AG04449 (cell line): ENCODE measurements at places on chromosomes 5 and 9.

GRCh38 chr9:129710169-129710453 is 42.7 kb downstream of the PTGES start:
- no peak for DNase-seq

- no peak for DNase-seq
These were observed 11.1 kb upstream of the SHOC1 start for GRCh38 chr9:111805830-111806241.

- no peak for DNase-seq
These were observed 2.4 kb upstream of the HAPLN1 start for GRCh38 chr5:83723031-83723430.

DNA sequence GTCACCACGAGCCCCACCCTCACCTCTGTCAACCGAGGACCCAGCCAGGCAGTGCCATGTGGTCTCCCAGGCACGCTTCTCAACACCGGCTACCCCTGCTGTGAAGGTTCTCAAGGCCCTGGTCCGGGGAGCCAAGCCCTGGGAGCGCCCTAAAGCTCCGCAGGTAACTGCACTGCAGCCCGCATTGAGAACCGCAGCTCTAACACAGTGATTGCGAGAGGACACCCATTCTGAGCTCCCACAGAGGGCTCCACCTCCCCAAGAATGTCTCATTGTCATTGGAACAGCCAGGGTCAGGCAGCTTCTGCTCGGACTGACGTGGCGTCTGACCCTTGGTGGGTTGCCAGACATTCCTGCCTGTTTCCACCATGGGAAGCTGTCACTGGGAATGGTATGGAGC is 88.3 kb downstream of the ANKRD33B start:
- DNase-seq, result no peak

- no peak for DNase-seq
These were observed 109.2 kb downstream of the FBXW11 start for GRCh38 chr5:171897231-171897630.

GRCh38 chr9:2235623-2236022 is 220.5 kb downstream of the SMARCA2 start:
- no peak for DNase-seq

GRCh38 chr5:7897014-7897600 is 28.2 kb downstream of the MTRR start:
- DNase-seq, result no peak
